HS-5 (cell line): ENCODE measurements at places on chromosomes 1 and 21.

GRCh38 chr1:215749414-215749813 is 182.3 kb downstream of the KCTD3 start:
- DNase-seq: peak; percentile 83

DNA sequence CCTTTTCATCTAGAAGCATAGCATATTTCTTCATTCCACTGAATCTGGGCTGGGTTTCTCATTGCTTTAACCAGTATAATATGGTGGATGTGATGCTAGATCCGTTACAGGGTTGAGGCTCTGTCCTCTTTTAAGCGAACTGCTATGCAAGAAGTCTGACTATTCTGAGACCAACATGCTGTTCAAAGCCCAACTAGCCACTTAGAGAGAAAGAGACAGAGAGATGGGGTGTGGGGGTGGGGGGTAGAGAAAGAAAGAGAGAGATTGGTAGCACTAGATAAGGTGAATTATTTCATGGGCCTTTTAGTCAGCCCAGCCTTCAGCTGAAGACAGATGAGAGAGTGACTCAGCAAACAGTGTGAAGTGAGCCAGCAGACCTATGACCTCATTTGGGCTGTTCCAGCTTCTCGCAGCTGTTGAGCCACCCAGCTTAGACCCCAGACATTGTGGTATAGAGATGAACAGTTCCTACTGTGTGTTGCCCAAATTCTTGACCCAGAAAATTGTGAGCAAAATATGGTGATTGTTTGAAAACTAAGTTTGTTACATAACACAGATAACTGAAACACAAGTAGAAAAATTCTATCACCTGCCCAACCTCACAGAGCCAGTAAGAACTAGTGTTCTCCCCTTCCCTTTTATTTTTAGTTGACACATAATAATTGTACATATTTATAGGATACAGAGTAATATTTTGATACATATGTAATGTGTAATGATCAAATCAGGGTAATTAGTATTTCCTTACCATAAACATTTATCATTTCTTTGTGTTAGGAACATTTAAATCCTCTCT is 40.7 kb upstream of the PRKACB start:
- DNase-seq: peak; percentile 68

- DNase-seq: peak; percentile 53
Observed at GRCh38 chr1:174815036-174815435, 184.7 kb upstream of the CACYBP start.

DNA sequence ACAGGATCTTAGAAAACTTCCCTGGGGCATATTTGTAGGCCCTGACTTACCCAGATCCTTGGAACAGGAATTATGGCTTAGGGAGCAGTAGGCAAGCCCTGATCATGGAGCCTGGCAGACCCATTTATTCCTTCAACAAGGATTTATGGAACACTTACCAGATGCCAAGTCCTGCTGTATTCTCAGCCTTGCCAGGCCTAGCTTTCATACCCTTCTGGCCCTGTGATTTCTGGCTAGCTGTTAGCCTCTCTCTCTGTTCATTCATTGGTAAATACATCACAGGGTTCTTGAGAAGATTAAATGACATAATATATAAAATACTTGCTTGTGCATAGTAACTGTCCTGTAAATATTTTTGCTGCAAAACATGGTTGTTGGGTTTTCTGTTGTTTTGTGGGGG is 32.4 kb upstream of the SRP9 start:
- DNase-seq: no peak

GRCh38 chr1:54984131-54984842 is 3.9 kb downstream of the TMEM61 start:
- DNase-seq: no peak

GRCh38 chr21:40660461-40660860 is 186.5 kb downstream of the DSCAM start:
- DNase-seq: no peak

DNA sequence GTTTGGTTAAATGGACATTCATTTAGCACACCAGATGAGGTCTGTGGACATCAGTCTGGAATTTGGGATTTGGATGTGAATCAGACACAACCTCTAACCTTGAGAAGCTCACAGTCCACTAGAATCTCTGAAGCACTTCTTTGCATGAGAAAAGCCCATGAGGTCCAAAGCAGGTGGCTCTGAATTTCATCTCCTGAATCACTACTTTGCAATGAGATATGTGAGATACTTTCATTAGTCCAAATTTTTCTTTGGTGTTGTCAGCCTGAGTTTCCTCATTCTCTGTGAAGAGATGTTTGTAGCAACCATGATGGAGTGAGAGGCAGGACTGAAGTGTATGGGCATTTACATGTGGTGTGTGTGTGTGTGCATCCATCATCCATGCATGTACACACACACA is 16.5 kb upstream of the LCE2D start:
- peak; percentile 63 for DNase-seq

- DNase-seq: no peak
Observed at GRCh38 chr1:15198684-15199083, 45.1 kb downstream of the TMEM51 start.

- DNase-seq: no peak
Observed at GRCh38 chr1:164163289-164163849, 395.6 kb upstream of the PBX1 start.

DNA sequence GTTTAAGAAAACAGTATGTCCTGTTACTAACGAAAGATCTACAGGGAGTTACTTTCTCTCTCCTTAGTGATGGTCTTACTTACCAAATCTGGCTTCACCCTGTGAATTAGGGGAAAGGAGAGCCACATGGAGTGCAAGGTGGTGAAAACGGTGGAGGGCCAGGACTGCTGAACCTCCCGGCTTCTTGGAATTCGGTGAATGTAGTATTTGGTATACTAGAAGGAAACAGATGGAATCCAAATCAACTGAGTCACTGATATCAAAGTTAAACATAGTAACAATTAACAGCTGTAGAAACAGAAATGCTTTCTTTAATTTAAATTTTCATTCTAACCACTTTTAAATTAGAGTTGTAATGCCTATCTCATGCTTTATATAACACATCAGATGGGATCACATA is 45.7 kb downstream of the ALG14 start:
- no peak for DNase-seq

DNA sequence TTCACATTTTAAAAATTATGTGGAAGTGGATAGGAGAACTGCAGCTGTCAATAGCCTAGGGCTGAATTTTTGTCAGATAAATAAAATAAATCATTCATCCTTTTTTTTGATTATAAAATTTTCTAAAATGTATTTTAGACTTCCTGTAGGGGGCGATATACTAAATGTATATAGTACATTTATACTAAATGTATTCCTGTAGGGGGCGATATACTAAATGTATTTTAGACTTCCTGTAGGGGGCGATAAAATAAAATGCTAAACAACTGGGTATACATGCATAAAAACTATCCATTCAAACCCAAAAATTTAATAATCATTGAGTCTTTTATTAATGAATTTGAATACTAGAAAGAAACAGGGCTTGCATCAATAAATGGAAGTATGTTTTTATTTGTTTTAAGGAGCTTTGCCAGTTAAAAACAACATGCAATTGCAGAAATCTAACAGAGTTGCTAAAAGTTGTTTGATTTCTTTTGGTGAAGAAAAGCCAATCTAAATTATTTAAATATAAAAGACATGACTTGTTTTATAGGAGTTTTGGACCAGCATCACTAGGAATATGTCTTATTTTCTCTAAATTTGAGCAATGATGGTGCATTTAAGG is 31.4 kb downstream of the CLCA1 start:
- DNase-seq: no peak

- no peak for DNase-seq
Observed at GRCh38 chr21:46055863-46056281, 42.0 kb upstream of the COL6A2 start.

- no peak for DNase-seq
Observed at GRCh38 chr1:107378426-107378825, 237.6 kb downstream of the NTNG1 start.

DNA sequence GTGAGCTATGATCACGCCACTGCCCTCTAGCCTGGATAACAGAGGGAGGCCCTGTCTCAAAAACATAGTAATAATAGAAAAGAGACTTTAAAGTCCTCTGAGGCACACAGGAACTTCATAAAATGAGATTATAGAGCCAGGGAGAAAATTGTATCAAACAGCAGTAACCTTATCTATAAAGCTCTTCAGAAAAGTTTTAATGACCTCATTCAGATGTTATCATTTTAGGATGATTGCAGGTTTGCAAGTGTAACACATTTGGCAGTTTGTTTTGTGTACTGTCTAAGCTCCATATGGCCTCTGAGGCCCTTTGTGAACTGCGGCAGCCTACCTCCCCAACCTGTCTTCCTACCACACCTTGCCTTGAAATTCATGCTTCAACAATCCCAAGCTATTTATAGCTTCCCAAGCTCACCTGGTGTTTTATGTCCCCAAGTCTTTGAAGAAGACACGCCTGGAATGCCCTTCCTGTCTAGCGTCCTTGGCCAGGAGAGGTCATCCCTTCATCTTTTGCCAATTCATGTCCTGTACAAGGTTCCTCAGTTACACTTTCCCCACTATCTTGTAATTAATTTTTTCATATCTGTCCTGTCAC is 8.5 kb upstream of the AKNAD1 start:
- no peak for DNase-seq

- DNase-seq: no peak
Observed at GRCh38 chr1:208324005-208324404, 79.8 kb upstream of the PLXNA2 start.

GRCh38 chr1:218778257-218779126 is 395.2 kb upstream of the LYPLAL1 start:
- DNase-seq: no peak

GRCh38 chr21:19286876-19287275 is 883.3 kb upstream of the TMPRSS15 start:
- no peak for DNase-seq

- no peak for DNase-seq
Observed at GRCh38 chr1:207407655-207408260, 46.4 kb upstream of the CR2 start.

GRCh38 chr1:109239409-109240068 is 9.8 kb upstream of the CELSR2 start:
- no peak for DNase-seq

- DNase-seq: no peak
Observed at GRCh38 chr1:15004396-15004795, 149.2 kb upstream of the TMEM51 start.

DNA sequence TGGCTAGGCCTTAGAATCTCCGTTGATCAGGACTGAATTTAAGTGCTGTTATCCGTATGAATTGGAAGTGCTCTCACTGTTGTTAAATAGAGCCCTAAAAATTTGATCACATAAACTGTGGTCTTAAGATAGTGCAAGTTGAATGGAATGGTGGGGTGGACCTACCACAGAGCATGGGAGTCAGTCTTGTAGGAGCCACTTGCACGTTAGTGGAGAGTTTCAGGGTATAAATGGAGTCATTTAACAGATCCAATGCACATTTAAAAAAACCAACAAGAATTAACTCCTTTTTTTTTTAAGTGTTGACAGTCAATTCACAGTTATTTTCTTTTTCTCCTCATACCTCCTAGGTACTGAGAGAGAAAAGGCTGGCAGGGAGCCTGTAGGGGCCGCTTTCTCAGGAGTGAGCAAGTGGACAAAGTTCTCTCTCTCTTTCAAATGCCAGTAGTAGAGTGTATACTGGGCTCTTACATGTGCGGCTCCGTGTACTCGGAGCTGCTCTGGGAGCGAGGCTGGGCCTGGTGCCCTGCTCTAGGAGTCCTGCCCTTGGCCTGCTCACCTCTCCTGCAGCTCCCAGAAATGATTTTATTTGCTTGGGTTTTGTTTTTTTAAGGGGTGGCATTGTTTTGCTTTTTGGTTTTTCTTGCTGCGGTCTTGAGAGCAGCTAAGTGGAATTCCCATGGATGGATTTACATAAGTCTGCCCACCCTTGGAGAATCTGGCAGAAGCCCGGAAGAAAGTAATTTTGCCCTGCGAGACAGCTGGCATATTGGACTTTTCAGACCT is 91.3 kb downstream of the ATP5PO start:
- DNase-seq: no peak

- DNase-seq: no peak
Observed at GRCh38 chr1:41860771-41861170, 58.0 kb downstream of the HIVEP3 start.

DNA sequence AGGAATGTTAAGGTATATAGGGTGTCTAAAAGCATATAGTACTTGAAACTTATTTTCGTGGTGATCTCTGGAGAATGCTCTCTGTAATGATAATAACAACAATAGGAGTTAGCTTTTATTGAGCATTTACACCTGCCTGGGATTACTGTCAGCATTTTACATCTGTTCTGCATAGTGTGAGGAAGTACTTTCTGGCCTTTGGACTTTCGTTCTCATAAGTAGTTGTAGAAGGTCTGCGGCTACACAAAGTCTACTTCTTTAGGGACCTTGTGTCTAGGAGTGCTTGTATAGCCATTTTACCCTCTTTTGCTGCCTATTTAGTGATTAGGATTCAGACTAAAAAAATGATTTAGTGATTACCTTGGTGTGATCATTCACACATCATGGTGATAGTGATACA is 103.6 kb upstream of the GPR52 start:
- DNase-seq: no peak

DNA sequence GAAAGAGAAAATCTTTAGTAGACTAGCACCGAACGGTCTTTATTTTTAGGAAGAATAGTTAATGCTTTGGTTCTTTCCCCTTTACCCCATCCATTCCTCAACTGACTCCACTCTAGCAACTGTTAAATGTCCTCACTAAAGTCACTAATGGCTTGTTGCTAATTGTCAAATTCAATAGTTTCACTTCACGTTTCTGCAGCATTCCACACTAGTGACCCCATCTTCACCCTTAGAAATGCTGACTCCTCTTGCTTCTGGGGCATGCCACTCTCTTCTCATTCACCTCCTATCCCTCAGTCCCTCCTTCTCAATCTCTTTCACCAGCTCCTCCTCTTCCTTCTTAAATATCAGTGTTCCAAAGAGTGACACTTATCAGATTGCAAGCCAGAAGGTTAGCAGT is 19.4 kb upstream of the CADM3 start:
- DNase-seq: no peak

- DNase-seq: no peak
Observed at GRCh38 chr1:116581323-116581885, 10.6 kb upstream of the CD58 start.
